ENCODE measurements at places on chromosomes 6 and 20.

- DNase-seq: peak; percentile 67
These were observed at the start of gene RANBP9 for GRCh38 chr6:13711733-13712598. RANBP9 (minus strand) TSS chr6:13711835; CDS start chr6:13711505, 330 bp downstream.

DNA sequence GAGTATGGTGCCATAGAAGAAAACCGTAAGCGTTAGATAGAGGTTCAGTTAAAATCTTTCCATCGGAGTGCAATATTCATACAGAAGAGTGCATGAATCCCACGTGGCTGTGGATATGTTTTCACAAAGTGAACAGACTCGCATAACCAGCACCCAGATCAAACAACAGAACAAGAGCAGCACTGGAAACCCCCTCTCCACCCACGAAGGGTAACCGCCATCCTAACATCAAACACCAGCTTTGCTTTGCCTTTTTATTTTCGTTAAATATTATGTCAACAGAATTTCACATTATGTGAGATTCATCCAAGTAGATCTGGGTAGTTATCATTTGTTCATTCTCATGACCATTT is 4.7 kb downstream of the GTSF1L start:
- no peak for DNase-seq

DNA sequence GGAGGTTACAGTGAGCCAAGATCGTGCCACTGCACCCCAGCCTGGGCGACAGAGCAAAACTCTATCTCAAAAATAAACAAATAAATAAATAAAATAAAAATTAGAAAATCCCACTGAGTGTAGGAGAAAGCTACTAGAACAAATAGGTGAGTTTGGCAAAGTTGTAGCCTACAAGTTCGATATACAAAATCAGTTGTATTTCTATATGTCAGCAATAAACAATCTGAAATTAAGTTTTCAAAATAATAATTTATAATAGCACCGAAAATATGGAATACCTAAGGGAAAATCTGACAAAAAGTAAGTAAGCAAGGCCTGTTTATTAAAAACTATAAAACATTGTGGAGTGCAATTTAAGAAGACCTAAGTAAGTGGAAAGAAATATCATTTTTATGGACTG is 5.1 kb upstream of the DEFB118 start:
- no peak for DNase-seq

GRCh38 chr20:2421247-2421646 is 40.5 kb downstream of the TGM6 start:
- DNase-seq: no peak
